ENCODE measurements at places on chromosomes 16 and 17.

GRCh38 chr16:74505011-74505410, 83.7 kb upstream of the CLEC18B start:
- DNase-seq, result no peak

- DNase-seq, result no peak
Measured at GRCh38 chr16:88768071-88768783, 16.8 kb downstream of the PIEZO1 start.

- DNase-seq, result no peak
Measured at GRCh38 chr16:11726008-11726407, 16.6 kb downstream of the TXNDC11 start.

- no peak for DNase-seq
Measured at GRCh38 chr16:69064764-69065313, 40.6 kb upstream of the HAS3 start.

Data from thymus (tissue), 14 donors.